Cardiac fibroblast (primary cell): ENCODE measurements at places on chromosomes 5 and 9.

GRCh38 chr9:127878001-127878651, 651 bp upstream of the AK1 start:
- DNase-seq, result no peak

DNA sequence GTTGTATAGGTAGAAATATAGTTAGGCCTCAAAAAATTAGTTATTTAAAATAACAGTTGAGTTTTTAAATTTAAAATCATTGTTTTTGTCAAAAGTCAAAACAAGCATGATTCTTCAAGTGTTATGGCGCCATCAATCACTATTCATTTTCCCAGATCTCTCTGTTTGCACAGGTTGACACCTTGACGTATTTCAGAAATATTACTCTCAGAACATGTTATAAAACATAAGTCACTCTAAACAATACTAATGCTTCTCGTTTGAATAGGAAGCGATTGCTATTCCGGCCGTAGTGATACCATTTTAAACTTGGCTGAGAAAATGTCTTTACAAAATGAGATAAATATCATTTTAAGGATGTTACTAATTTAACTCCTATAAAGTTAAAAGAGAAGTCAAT, 126.1 kb upstream of the VCAN start:
- no peak for DNase-seq

DNA sequence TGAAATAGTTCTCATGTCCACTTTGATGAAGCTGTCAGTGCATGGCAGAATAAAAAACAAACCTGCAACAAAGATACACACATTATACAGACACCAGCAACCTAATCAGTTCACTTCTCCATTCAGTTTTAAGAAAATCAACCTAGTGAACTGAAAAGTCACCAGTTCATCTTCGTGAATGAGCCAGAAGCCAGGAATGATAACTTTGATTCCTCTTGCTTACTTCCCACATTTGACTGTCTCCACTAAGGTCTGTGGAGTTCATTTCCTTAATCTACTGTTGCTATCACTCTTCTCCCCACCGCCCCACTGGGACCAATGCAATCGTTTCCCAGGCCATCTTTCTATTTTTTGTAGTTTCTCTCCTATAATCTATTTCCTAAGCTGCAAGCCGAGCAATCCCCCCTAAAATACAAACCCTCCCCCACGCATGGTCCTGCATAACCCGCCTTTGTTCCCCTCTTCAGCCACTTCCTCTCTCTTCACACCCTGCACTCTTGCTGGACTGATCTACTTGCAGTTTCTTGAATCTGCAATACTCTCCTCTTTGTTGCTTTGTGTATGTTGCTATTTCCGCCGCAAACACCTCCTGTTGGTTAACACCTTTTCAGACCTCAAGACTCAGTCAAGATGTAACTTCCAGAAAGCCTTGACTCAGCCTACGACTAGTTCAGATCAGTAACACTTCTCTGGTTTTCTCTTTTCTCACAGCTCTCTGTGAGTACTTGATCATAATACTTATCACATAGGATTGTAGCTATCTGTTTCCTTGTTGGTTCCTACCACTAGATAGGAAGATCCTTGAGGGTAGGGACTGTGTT, 16.6 kb downstream of the STOM start:
- no peak for DNase-seq

GRCh38 chr9:74958587-74958986, 5.9 kb upstream of the C9orf40 start:
- no peak for DNase-seq

DNA sequence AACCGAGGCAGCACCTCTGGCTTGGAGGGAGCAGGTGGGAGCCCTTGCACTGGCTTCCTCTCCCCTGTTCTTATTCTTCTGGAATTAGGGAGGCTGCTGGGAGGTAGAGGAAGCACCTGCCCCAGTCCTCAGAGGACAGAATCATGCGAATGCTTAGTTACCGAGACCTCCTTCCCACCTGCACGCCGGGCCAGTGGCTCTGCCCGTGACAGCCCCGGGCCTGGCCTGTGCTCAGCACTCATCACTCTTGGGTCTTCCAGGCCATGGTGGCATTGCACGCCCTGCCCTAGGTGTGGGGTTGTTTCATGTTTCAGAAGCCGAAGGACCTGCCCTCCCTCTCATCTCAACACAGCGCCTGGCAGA, 45.3 kb upstream of the NKD2 start:
- DNase-seq, result no peak

- DNase-seq, result no peak
Measured at GRCh38 chr9:17695482-17695881, 116.6 kb downstream of the SH3GL2 start.

DNA sequence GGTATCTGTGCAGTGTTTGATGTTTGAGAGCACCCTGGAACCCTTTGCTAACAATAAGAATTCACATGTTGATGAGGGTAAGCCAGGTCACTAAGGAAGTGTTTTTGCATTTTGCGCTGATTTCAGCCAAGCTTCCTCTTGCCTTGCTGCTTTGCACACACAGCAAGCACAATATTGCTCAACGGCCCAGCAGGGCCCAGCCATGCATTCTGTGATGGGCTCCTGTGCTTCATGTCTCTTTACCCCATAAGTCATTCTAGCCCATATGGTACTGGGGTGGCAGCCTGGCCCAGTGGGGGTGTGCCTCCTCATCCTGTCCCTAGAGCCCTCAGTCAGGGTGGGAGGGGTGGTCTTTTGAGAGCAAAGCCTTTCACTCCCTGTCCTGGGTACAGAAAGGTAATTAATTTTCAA, 481.3 kb downstream of the GADD45G start:
- no peak for DNase-seq

GRCh38 chr5:2741956-2742355, 9.5 kb downstream of the IRX2 start:
- DNase-seq, result no peak

- DNase-seq, result peak; percentile 94
Measured at GRCh38 chr9:81874931-81875330, 53.3 kb upstream of the SPATA31D4 start.

GRCh38 chr9:3922846-3923245, 377.0 kb downstream of the GLIS3 start:
- peak; percentile 14 for DNase-seq

- DNase-seq, result peak; percentile 86
Measured at GRCh38 chr5:163846512-163846911, 341.1 kb downstream of the MAT2B start.

- DNase-seq, result no peak
Measured at GRCh38 chr5:24433555-24433954, 211.2 kb downstream of the CDH10 start.

GRCh38 chr5:176789873-176790615, 20.3 kb upstream of the UNC5A start:
- peak; percentile 16 for DNase-seq

DNA sequence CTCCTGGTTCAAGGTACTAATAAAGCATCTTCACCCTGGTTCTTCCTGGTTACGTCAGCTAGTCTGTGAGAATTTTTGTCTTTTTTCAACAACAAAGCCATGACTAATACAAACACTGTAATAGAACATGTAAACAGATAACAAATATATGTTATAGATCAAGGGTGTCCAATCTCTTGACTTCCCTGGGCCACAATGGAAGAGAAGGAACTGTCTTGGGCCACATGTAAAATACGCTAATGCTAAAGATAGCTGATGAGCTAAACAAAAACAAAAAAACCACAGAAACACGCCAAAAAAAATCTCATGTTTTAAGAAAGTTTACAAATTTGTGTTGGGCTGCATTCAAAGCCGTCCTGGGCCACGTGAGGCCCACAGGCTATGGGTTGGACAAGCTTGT, 124.5 kb upstream of the GNA14 start:
- no peak for DNase-seq

DNA sequence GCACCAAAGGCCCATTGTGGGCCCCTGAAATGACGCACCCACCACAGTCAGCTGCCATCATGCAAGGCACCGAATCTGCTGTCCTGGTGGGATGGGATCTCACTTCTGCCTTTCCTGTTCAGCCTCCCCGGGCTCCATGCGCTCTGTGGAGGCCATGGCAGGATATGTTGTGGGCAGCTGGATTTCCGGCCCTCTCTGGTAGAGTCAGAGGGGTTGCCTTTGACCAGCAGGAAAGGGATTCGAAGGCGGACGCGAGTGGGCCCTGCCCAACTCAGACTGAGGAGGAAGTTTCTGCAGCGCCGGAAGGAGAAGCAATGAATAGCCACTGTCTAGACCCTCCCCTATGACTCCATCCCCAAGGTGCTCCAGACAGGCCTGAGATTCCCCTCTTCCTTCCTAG, 35.5 kb downstream of the GADD45G start:
- no peak for DNase-seq

DNA sequence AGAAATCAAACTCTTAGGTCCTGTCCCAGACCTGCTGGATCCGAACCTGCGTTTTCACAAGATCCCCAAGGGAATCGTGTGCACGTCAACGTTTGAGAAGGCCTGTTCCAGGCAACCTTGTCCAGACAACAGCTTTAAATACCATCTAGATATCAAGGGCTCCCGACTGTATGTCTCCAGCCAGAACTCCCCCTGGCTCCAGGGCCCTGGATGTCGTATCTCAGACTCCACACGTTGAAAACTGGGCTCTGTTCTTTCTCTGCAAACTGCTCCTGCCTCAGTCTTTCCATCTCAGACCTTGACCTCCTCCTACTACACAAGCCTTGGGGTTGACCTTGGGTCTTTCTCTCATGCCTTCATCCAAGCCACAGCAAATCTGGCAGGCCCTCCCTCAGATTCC, 5.8 kb upstream of the ENG start:
- DNase-seq, result no peak

DNA sequence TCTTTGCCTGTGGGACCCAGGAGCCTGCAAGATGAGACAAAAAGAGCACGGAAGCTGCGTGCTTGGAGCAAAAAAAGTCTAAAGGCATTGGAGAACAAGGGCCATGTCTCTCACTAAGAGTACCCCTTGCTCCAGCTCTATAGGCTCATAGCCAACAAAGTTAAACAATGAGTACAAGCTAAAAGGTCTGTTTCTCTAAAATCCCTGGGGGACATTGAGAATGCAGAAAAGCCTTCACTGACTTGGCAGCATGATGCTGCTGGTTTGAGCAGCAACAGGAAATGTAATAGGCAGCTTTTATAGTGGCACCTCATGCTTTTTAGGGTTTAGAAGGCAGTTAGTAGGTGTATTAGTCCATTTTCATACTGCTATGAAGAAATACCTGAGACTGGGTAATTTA, 287.5 kb downstream of the SMARCA2 start:
- peak; percentile 54 for DNase-seq

GRCh38 chr5:178237431-178238312, 5.1 kb upstream of the PHYKPL start:
- peak; percentile 27 for DNase-seq
